ENCODE measurements at places on chromosomes 7 and 10. TPM values are rescaled to one million over a fixed set of nuclear protein-coding genes. Genes with fewer than 3 reads are reported as not detected.

The SH3PXD2A gene
- total RNA-seq: 21.6 TPM

The SLC39A12 gene
- under 0.01 TPM for total RNA-seq

The CYCS gene
- 34.7 TPM for total RNA-seq

The CALHM3 gene
- total RNA-seq: not detected

The SPDYE6 gene
- not detected for total RNA-seq

The MEPCE gene
- 35.0 TPM for total RNA-seq

The EFCAB10 gene
- 0.11 TPM for total RNA-seq

The KLLN gene
- 0.39 TPM for total RNA-seq

The FAM241B gene
- total RNA-seq: 0.91 TPM

The NYAP1 gene
- total RNA-seq: 1.8 TPM

The SFTPD gene
- 0.32 TPM for total RNA-seq

The DNAH11 gene
- 0.39 TPM for total RNA-seq

The POLL gene
- total RNA-seq: 14.9 TPM

The SPDYE11 gene
- under 0.01 TPM for total RNA-seq

The LRRC18 gene
- not detected for total RNA-seq

The EPHA1 gene
- total RNA-seq: not detected

The PHKG1 gene
- 4.6 TPM for total RNA-seq

The GJD4 gene
- total RNA-seq: 0.22 TPM

The SLK gene
- 54.9 TPM for total RNA-seq

The ADIRF gene
- 50.6 TPM for total RNA-seq

The ARL3 gene
- 6.3 TPM for total RNA-seq

The ICA1 gene
- 11.3 TPM for total RNA-seq

The CFAP69 gene
- 12.3 TPM for total RNA-seq

The CPA4 gene
- 250 TPM for total RNA-seq

The GRM3 gene
- not detected for total RNA-seq

The NUTM2B gene
- under 0.01 TPM for total RNA-seq

The SYNPO2L gene
- not detected for total RNA-seq

The SEMA3A gene
- total RNA-seq: 178 TPM

The SPDYE2 gene
- total RNA-seq: not detected

The NEUROG3 gene
- not detected for total RNA-seq

The LIPK gene
- total RNA-seq: not detected

The AKAP9 gene
- 61.0 TPM for total RNA-seq

The CPXM2 gene
- 52.1 TPM for total RNA-seq

The SVIL gene
- total RNA-seq: 61.4 TPM
